Renal cortical epithelial cell (primary cell): ENCODE measurements at places on chromosomes 16 and 17. TPM values are rescaled to one million over a fixed set of nuclear protein-coding genes. Genes with fewer than 3 reads are reported as not detected.

GRCh38 chr16:22369221-22369811, 5.1 kb downstream of the CDR2 start:
- peak; percentile 63 for DNase-seq

DNA sequence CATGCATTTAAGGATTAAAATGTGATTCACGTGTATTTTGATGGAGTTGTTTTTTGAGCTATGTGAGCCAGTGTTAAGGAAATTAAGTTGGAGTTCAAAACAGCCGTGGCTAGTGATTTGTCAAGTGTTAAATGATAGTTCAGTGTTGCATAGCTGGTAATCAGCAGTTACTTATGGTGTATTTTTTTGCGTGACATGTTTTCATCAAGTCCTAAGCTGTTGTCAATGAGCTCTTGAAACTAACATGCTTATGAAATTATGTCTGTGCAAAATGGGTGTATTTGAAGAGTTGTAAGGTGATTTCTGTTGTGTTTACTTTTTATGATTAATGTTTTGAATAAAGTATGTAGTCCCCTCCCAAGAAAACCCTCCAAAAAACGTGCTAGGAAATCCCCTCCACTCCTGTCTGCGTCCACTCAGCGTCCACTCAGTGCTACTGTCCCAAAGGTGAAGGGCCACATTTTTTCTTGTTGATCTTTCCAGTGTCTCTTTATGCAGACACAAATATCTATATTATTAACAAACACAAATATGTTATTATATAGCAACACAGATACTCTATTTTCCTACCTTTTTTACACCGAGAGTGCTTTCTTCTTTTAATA, 30.0 kb downstream of the USP10 start:
- DNase-seq, result peak; percentile 46

- DNase-seq, result no peak
Measured at GRCh38 chr17:42087042-42087701, 11.1 kb downstream of the ZNF385C start.

DNA sequence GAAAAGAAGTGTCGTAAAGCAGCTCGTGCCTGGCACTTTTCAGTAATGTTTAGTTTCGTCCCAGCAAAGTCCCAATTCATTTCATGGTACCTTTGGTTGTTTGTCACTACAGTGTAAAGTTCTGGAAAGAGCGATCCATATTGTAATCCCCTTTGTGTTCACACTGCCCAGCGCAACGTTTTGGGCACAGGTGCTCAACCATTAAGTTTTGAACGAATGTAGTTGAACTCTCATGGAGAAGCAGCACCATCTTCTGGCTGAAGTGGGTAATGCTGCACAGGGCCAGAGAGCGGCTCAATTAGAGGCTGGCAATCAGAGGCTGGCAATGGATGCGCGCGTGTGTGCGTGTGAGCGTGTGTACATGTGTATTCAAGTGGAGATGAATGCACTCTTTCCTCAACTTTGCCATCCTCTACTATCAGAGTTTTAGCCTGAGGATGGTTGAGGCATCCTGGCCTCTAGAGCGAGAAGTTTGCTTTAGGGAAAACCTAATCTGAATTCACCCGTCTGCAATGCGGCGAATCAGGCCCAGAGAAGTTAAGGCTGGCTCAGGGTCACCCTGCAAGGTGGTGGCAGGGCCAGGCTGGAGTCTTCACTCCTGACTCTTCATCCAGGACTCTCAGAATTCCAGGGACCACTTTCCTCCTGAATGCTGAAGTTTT, 29.9 kb downstream of the DYNLL2 start:
- peak; percentile 43 for DNase-seq

GRCh38 chr17:50380369-50381259, 7.6 kb downstream of the EME1 start:
- DNase-seq, result no peak

MYADML2 gene
- not detected in 2 replicates for total RNA-seq

DNA sequence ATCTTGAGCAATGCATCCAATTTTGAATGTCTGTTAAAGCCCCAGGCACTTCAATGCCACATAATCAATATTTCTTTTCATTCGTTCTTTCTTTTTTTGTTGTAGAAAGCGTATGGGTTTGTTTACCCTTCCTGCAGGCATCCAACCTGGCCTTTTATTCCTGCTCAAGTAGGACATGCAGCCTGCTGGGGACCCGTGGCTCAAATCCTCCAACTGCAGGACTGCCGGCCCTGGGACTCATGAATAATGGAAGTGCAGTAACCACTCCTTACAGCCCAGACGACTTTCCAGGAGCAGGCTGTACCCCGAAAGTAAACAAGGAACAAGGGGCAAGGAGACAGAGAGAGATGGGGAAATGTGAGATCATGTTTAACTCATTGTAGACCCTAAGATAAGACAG, 126.4 kb downstream of the SALL1 start:
- DNase-seq, result no peak

DNA sequence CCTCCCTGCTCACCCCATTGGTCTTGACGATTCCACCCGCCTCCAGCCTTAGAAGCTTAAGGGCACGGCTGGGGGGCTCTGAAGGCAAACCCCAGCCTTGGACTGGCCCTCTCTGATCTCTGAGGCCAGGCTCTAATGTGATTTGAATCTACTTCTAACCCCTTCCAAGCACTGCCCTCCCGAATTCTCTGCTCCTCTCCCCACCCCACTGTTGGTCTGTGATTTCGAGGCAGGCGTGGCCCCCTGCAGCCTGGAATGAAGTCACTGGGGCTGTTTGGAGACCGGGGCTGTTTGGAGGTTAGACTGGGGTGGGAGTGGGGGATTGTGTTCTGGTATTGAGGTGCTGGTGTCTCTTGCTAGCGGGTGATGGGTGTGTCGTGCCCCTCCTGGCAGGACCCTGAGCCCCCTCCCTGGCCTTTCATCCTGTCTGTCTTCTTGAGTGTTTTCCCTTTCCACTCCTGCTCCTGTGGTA, 2.2 kb downstream of the GRB7 start:
- peak; percentile 47 for DNase-seq

DNA sequence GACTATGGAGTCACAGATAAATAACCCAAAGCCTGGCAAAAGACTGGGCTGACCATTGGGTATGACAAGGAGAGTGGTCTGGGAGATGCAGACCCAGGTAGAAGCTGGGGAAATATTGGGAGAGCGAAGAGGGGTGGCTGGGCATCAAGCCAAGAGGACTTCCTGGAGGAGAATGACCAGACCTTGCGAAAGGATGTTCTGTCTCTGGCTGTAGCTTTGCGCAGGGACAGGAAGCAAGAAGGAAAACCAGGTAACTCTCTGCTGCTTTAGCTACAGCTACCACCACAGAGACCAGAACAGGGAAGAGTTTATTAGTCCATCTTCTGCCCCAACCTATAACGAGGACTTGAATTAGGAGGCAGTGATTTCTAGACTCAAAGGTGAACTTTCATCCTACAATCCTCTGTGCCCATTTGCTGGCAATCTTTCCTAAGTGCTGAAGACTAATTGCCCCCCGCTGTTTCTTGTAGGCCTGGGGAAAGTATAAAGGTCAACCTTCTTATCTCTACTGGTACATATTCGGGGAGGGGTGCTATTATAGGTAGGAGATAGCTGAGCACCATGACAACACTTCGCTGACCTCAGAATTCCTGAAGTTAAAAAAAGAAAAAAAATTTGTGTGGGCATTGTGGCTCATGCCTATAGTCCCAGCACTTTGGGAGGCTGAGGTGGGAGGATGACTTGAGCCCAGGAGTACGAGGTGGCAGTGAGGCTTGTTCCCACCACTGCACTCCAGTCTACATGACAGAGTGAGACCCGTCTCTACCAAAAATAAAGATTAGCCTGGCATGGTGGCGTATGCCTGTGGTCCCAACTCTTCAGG, 19.1 kb upstream of the KIFC3 start:
- no peak for DNase-seq

HEATR9 gene
- total RNA-seq, result not detected in 2 replicates

DNA sequence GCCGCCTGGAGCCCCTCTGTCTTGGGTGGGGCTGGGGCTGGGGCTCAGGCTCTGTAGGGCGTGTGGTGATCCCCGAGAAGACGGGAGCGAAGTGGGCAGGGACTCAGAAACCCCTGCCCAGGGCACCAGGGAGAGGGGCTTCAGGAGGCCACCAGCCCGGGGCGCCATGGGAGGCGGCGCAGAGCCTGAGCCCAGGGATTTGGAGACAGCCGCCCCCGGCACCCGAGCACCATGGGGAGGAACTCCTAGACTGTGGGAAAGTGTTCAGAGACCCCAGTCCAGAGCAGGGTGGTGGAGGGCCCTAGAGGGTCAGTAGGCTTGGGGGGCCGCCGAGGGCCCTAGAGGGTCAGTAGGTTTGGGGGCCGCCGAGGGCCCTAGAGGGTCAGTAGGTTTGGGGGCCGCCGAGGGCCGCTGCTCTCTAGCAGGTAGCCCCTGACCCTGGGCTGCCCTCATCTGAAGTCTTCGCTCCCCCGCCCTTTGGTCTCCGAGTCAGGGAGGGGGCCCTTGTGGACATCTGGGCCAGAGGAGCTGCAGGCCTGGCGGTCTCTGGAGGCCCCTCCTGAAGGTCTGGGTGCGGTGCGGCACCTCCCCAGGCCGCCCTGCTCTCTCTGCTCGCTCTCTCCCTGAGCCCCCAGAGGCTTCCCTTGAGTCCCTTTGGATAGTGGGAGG, 734 bp downstream of the ARHGDIG start:
- no peak for DNase-seq

GRCh38 chr16:84448444-84448843, 56.0 kb downstream of the MEAK7 start:
- DNase-seq, result no peak
